Globus pallidus (tissue), 1 donor: ENCODE measurements at places on chromosomes 6 and 20.

- no peak for DNase-seq
Measured at GRCh38 chr6:158396136-158396535, 83.9 kb downstream of the TULP4 start.

DNA sequence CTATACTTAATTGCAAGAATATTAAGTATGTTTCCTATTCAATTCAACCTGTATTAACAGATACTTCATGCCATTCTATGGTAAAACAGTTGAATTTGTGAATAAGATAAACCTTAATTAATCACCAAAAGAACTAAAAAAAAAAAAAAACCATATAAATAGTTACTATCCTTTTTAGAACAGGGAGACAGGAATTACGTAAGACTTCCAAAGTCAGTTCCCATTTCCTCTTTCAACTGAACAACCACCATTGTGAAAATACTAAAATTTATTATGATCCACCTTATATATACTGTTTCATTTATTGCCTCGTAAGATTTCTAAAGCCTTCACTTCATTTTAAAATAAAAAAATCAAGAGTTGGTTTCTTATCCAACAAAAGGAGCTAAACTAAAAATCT lies 9.4 kb downstream of the CCNC start:
- no peak for DNase-seq

DNA sequence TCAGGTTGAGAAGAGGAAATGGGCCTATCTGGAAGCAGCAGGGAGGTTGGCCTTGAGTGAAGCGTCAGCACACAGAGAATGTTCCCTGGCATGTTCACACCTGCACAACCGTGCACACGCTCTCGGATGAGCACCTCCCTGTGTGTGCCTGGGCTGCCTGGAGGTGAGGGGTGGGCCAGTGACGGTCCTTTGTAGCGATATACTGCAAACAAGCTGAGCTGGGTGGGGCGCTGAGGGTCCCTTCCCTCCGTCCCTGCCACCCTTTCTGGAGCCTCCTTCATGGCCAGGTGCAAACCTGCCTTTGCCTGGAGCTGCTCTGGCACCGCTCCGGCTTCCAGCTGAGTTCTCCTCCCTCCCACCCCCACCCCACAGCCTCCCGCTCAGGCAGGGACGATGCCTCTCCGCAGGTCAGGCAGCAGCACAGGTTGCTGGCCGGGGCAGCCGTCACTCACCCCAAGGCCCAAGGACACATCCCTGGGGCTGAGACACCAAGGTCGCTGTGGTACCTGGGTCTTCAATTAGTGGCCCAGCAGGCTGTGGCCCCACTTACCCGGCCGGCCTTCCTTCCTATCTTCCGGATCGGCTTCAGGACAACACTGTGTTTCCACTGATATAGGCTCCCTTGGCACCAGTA lies 111.6 kb downstream of the ERMARD start:
- DNase-seq: no peak

DNA sequence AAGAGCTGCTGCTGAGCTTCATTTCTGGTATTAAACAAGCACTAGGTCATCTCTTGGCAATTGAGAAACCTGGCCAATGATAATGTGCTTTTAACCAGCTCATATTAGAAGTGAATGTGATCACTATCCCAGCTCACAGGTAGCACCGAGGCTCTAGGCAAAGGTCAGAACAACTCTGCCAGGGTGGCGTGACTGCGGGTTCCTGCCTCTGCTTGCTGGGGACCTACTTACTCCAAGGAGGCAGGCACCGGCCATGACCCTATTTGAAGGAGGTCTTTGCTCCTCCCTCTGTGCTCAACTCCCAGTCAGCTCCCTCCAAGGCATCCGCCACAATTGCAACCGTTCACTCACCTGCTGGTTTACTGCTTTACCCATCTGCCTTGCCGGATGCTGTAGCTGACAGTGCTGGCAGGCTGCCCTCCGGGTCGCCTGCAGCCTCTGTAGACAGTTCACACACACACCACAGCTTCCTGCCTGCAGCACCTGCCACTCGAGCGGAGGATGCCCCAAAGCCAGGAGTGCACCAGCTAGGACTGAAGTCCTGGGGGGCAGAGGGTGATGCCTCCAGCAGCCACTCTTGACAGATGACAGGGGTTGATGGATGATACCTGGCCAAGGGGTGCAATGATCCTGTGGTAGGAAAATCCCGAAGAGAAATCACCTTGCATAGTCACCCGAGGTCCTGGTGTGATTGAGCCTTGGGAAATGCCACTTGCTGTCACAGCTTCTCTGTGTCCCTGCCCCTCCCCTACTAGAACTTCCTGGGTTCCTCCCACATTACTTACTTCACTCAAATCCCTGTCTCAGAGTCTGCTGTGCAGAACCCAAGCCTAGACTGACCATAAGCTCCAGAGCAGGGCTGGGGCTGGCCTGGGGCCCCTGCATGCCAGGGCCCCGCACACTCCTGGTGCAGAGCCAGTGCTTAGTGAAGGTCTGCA lies 8.8 kb upstream of the VSX1 start:
- DNase-seq: no peak

DNA sequence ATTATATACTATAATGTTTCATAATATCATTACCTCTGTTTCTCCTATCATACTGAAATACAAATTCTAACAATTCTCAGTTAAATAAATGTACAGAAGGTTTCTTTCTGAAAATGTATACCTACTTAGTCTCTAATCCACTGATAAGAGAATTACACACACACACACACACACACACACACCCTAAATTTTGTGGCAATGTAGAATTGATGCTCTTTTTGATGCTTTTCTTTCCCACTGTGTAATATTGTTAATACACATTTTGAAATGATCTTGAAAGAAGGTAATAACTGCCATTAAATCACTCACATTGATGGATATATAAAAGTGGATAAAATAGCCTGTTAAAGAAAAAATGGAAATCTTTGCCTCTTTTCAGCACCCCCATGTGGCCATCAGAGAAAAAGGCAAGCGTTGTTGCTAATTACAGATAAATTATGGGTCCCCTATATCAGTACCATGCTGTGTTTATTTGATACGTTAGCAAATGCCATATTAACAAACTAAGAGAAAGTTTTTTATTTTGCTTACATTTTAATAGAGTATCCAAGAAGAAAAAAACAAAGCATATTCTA lies 76.6 kb upstream of the VGLL2 start:
- no peak for DNase-seq

- DNase-seq: no peak
Measured at GRCh38 chr6:89404512-89404911, 7.6 kb downstream of the RRAGD start.

DNA sequence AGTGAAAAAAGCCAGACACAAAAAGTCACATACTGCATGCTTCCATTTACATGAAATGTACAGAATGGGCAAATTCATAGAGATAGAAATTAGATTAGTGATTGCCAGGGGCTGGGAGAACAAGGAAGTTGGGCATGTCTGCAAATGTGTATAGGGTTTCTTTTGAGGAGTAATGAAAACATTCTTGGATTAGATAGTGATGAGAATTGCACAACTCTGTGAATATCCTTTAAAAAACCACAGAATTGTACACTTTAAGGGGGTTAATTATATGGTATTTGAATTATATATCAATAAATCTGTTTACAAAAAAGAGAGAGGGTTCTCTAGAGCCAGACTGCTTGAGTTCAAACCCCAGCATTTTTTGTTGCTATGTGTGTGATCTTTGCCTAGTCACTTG lies 188.1 kb downstream of the CDC5L start:
- DNase-seq: no peak
